ENCODE measurements at places on chromosomes 1 and 21.

- no peak for DNase-seq
Observed at GRCh38 chr21:34635307-34635706, 20.4 kb upstream of the RCAN1 start.

DNA sequence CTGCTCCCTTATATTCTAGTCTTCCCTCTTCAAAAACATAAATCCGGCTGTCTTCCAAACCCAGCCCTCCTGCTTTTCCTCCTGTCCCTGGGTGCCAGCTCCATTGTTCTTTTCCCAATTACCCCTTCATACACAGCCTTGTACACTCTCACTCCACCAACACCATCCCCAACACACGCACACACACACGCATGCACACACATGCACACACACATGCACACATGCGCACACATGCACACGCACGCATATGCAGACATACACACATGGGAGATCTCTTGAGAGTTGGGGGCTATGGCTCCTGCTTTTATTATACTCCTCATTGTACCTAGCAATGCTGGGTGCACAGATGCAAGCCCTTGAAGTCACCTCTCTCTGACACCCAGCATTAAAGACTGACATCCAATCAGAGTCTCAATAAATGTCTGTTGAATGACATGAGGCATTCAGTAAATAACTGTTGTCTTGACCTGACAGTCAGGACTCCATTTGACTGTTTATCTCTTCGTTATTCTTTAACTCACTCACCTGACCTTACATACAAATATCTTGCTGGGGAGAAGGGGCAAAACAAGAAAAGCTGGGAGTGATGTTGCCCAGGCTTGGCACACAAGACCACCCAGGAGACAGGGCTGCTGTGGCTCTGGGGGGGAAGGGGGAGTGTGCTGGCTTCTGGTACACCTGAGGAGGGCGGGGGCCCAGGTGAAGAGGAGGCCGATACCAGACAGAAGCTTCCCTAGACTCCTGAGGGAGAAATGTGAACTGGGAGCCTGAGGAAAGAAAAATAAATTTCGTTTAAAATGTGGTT lies 16.0 kb downstream of the ABCA4 start:
- DNase-seq, result no peak

DNA sequence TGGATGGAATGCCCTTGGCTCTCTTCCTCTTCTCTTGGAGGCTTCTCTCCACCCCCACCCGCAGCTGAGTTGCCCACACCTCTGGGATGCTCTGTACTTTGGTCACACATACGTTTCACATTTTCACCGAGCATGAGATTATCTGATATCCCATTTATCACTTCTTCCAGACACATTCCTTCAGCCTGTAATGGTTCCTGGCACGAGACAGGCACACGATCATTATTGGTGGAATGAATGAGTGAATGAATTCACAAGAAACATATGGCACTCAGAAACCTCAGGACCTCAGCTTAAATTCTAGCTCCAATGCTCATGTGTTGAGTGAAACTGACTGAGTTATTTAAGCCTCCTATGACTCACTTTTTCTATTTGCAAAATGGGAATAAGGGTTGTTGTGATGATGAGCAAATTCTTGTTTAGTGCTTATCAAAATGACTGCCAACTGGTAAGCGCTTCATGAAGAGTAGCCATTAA lies 242.7 kb upstream of the JUN start:
- DNase-seq, result no peak

DNA sequence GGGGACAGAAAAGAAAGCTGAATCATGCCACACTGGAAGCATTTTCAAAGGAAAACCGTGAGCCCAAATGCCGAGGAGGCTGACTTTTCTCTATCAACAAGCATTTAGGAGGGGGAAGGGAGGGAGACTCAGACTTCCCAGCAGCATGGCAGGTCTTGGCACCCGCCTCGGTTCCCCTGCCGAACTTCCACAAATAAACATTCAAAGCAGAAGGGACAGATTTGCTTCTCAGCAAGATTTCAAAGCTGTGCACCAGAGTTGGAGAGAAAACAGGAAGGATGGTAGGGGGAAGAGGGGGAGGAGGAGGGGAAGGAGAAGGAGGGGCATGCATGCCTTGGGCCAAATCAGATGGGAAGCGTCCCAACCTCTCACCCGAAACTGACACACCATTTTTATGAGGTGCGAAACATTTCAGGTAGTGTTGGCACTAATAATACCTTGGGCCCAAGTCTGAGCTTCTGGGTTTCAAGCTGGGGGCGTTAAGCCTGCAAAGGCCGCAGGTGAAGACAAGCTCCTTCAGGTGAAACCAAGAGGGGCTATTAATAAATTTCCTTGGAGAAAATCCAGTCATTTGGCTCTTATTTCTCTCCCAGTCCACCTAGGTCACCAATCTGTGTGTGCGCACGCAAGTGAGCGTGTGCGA lies 26.4 kb downstream of the ABCA4 start:
- no peak for DNase-seq

GRCh38 chr1:36703526-36704208 lies 221.0 kb upstream of the CSF3R start:
- no peak for DNase-seq

GRCh38 chr1:207807326-207807689 lies 55.5 kb downstream of the CD46 start:
- DNase-seq, result no peak
